ENCODE measurements at places on chromosomes 16 and 17. TPM values are rescaled to one million over a fixed set of nuclear protein-coding genes. Genes with fewer than 3 reads are reported as not detected.

DNA sequence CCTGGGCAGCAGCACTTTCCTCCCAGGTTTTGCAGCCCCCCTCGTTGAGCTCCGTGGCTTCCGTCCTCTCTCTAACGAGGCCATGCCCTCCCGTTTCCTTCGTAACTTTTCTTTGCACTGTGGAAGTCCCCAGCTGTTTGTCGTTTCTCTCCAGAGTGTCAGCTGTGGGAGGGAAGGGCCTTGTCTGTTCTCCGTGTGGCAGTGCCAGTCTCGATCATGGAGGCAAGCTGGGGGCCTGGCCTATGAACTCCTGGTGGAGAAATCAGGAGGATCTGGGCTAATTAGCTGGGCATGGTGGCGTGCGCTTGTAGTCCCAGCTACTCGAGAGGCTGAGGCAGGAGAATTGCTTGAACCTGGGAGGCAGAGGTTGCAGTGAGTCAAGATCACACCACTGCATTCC, 28.3 kb downstream of the TBCD start:
- H3K27ac ChIP-seq: no peak overlapping the region
- H3K4me3 ChIP-seq: no peak overlapping the region
- no peaks in the 10 kb centered on the region for H3K36me3 ChIP-seq
- no peaks in the 10 kb centered on the region for H3K27me3 ChIP-seq
- peaks cover 35% of the 10 kb centered on the region for H3K4me1 ChIP-seq

DNA sequence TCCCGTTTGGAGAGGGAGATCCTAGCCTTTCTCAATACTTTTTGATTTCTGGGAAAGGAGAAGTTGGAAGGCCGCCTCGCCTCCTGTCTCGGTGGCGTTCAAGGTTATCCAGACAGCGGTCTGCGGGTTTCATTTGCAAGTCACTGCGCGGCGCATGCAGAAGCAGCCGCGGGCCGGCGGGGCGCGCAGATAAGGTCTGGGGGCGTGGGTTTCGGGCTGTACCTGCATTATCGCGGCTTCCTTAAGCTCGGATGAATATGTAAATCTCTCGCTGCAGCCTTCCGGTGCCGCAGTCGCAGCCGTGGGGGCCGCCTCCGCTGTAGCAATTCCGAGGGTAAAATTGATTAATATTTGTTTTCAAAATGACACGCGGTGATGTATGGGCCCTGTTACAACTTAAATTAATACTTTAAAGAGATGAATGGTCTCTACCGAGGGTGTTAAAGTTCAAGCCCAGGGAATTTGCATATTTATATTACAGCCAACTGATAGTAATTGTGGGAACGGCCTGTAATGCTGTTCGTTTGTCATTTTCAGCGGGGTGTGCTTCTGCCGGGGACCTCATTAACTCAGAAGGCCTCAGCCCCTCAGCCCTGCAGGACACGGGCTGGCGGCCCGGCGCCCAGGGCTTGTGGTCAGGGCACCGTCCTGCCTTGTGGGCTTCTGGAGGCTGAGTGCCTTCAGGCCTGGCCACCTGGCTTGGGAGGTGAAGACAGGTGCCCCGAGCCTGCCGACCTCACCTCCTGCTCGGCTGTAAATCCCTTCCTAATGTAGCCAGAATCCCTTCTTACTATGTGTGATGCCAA, 99.4 kb downstream of the CYLD start:
- peak overlapping the region; percentile 69 for H3K4me3 ChIP-seq
- H3K27me3 ChIP-seq: peaks cover 15% of the 10 kb centered on the region
- H3K36me3 ChIP-seq: no peaks in the 10 kb centered on the region
- peaks cover 18% of the 10 kb centered on the region for H3K4me1 ChIP-seq
- DNase-seq: no peak

Gene MAPK7
- total RNA-seq: 28.7 TPM

Gene KRT40
- total RNA-seq: not detected
